ENCODE measurements at places on chromosomes 7 and 10.

- DNase-seq, result no peak
Measured at GRCh38 chr7:44378744-44379143, 53.4 kb upstream of the CAMK2B start.

GRCh38 chr10:91613411-91614187 is 19.3 kb downstream of the PPP1R3C start:
- no peak for DNase-seq

- DNase-seq, result no peak
Measured at GRCh38 chr7:33909318-33909717, 4.0 kb downstream of the BMPER start.

DNA sequence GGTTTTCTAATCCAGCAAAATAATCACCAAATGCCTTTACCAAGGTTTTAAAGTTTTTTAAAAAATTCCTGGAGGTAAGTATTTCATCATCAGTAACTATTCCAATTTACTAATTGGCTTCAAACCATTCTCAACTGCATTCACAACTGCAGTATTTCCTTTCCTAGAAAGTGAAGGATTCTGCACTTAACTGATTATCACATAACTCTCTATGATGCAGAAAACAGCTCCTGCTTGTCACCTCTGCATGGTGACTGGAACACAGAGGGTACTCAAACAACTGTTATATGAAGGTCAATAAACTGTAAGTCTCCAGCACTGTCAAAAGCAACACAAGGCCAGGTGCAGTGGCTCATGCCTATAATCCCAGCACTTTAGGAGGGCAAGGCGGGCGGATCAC is 42.6 kb downstream of the SRPK2 start:
- no peak for DNase-seq

GRCh38 chr7:573933-574381 is 54.3 kb upstream of the PDGFA start:
- no peak for DNase-seq

DNA sequence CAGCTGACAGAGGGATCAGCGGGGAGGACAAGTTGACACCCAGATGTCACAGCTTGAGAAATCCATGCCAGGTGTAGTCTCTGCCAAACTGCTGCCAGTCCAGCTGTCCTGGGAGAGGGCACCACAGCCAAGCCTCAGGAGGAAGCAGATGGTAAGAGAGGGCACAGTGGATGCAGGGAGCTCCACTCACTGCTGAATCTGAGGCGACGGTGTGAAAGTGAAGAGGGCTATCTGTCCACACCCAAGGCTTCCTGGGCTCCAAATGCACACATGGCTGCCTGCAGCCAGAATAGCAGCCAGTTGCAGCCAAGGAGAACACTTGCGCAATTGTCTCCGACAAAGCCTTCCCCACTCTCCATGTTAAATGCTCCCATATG is 502.4 kb downstream of the GRID1 start:
- no peak for DNase-seq

DNA sequence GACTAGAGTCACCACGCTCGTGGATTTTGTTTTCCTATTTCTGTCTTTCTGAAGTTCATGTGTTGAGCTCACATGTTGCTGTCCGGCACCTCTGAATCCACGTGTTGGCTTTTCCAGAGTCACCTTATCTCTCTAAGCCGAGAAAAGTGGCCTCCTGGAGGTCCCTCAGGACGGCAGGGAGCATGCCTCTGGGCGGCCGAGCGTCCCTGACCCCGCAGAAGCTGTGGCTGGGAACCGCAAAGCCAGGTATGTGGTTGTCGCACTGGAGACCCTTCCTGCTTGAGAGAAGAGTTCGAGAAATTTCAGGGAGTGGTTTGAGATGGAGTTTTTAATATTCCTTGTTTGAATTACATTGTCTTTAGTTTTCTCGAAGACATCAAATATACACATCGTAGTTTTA is 12.6 kb downstream of the IQCE start:
- no peak for DNase-seq

DNA sequence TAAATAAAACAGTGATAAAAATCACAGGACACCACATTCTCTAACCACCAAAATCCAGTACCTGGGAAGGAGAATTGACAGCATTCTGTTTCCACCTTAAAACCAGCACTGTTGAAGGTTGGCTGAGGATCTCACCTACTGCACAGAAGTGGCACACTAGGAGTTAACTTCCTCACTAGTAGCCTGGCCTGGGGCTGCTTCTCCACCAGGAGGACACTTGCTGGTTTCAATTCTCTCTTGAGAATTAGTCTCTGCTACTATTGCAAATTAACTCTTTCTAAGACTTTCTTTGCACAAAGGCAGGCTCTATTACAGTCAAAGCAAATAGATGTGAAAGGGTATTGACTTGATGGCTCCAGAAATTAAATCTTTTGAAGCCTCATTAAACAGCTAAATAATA is 2.3 kb upstream of the CTTNBP2 start:
- no peak for DNase-seq

- no peak for DNase-seq
Measured at GRCh38 chr7:44883961-44884620, 1.2 kb downstream of the PURB start.
